T-helper 2 cell (primary cell): ENCODE measurements at places on chromosomes 6 and 20.

GRCh38 chr6:87182321-87182720, 27.0 kb downstream of the ZNF292 start:
- DNase-seq, result no peak

- DNase-seq, result no peak
Measured at GRCh38 chr6:106749609-106750008, 120.2 kb downstream of the QRSL1 start.

GRCh38 chr6:134819236-134819635, 130.7 kb downstream of the ALDH8A1 start:
- DNase-seq, result no peak

DNA sequence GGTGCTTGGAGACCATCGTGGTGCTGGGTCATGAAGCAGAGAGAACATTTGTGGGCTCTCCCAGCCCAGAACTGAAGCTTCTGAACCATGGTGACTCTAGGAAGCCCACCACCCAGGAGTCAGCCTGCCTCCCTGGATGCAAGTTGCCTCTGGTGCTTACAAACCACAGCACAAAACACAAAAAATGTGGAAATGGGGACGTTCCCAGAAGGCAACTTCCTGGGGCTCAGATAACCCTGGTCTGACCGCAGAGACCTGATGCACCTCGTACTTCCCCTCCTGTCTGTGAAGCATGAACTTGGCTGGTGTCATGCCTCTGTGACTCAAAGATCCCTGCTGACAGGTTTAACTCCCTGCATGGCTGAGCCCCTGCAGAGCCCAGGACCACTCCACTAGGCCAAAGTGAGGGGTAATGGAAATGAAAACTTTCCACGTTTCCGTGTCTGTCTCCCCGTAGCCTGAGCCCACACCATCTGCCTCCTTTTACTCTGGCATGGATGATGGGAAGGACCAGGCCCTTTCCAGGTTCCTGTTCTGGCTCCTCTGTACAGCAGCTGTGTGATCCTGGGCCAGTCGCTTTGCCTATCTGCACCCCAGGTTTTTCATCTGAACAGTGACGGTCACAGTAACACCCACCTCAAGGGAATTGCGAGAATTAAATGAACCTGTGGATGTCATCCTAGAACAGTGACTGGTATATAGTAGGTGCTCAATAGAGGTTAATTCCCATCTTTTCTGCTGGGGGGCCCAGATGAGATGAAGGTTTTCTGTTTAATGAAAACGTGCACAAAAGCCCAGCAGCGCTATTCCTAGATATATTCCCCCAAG, 57.7 kb downstream of the PPP1R16B start:
- no peak for DNase-seq

DNA sequence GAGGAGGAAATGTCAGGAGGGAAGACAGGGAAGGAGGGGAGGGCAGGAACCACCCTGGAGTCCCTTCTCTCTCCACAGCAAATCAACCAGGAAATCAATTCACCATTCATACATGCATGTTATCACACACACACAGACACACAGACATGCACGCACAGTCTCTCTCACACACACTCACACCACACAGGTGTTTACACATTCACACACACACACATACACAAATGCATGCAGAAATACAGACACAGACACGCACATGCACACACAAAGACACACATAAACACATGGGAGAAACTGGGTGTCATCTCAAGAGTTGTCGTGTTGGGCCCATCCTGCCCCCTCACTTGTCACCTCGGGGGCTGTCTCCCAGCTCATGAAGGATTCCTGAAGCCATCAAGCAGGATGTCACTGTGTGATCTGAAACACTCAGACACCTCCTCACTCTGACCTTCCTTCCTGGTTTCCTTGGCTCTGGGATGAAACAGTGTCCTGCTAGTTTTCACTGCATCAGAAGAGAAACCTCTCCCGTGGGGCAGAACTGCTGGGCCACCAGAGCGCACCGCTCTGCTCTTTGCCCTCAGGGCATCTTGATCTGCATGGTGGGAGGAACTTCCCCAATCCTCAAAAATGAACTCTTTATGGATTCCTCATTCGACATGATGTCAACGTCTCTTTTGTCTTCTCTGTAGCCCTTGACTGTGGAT, 9.2 kb downstream of the RAET1G start:
- DNase-seq, result no peak

GRCh38 chr6:157070403-157071107, 252.8 kb downstream of the TMEM242 start:
- no peak for DNase-seq

- DNase-seq, result no peak
Measured at GRCh38 chr6:43948527-43949485, 178.4 kb downstream of the MRPL14 start.

DNA sequence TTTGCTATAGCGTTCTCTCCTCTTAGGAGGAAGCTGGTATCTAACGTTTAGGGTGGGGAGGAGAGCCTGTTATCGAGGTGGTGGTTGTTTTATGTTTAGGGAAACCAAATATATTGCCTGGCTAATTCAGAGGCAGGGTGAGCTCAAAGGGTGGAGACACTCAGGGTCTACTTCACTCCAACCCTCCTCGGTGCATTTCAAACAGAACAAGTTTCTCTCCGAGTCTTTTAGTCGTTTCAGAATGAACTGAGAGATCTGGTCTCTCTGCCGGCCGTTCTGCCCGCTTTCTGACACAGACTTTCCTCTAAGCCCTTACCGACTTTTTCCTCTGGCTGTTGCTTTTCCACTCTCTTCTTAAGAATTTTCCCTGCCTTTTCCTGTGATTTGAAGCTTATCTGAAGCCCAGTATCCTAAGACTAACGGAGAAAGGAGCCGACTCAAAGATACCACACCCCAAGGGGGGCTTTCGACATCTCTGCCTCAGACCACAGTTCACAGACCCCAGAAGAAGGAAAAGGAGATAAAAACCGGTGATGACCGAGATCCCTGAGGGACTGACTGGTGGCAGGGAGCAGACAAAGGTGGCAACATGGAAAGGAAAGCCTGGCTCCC, 865 bp downstream of the STK38 start:
- DNase-seq, result no peak

DNA sequence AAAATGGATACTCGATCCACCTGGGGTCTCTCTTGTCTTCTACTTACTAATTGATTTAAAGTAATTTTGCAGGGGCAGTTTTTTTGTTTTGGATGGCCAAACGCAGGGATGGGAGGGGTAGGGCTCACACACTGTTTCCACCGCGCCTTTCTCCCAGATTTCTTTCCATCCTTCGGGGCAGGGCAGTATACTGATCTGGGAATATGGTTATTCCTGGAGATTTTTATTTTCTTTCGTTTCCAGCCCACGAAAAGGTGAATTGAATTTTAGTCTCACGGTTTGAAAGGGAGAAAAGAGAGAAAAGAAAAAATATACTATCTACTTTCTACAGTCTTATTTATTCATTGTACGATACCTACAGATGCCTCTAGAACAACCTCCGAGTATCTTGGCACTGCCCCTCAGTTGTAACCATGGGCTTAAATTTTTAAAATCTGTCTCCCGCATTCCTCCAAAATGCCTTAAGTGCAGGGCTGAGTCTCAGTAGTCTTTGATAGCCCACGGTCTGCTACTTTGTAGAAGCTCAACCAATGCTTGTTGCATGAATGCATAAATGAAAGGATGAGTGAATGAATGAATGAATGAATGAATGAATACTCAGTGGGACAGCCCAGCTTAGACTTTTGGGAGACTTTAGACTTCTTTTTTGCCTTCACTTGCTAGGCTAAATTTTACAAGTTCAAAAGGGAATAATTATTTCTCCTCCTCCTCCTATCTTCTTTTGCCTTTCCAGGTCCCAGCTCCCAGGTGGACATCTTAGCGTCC, 18.1 kb upstream of the TRIM27 start:
- no peak for DNase-seq

DNA sequence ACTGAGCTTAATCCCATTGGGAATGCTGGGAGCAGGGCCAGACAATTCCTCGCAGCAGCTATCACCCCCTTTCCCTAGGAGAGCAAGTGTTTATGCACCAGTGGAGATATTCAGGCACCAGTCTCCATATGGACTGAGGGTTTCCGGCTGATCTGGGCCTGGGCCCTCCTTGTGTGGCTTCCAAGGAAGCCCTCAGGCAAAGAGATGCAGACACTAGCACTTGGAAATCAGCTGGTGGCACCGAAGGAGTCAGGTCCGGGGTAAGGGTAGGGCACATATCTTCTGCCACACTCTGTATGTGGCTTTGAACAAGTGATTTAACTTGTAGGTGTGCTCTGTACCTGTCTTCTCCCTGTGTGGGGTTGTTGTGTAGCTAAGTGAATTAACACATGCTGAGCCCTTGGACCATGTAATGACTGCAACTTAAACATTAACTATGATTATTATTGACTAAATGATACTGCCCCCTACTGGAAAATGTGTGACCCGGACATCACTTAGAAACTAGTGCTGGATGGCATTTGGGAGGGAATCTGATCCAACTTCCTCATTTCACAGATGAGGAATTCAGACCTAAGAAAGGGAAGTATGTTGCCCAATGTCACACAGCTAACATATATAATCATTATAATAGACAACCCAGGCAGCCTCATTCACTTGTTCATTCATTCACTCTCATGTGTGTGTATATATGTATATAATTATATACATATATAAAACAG, 19.3 kb upstream of the WFDC2 start:
- no peak for DNase-seq

- no peak for DNase-seq
Measured at GRCh38 chr20:35771367-35771688, 487 bp upstream of the PHF20 start.

- no peak for DNase-seq
Measured at GRCh38 chr6:113287396-113287795, 569.7 kb upstream of the MARCKS start.

GRCh38 chr6:152529369-152529768, 107.8 kb downstream of the SYNE1 start:
- DNase-seq, result no peak

DNA sequence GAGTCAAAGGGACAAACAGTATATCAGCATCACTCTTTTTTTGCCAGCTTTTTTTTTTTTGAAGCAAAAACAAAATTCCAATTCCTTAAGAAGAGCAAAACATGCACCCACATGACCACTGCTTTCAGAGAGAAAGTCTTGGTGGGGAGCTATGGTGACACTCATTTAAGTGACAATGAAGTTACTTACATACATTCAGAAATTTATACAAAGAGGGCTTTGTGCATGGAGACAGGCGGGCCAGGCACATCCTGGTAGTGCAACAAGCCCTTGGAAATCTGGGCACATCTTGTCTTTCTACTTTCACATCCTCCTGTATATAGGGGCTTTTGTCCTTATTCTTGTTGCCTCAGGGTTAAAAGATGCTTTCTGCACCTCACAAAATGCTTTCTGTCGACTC, 55.9 kb downstream of the IL22RA2 start:
- no peak for DNase-seq

DNA sequence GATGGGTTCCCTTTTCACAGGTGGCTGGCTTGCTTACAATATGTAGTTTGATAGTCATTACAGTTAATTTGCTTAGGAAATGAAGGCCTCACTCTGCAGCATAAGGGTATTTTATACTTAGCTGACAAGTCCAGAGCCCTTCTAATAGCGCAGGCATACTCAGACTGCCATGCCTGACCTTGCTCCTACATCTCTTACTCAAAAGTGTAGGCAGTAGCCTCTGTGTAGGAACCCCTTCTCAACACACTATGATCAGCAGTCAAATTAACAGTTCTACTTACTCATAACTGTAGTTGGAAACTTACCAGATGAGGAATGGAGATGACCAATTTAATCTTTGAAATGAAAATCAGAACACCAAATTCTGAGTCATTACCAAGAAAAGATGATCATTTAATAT, 373.5 kb downstream of the TBC1D32 start:
- DNase-seq, result no peak

DNA sequence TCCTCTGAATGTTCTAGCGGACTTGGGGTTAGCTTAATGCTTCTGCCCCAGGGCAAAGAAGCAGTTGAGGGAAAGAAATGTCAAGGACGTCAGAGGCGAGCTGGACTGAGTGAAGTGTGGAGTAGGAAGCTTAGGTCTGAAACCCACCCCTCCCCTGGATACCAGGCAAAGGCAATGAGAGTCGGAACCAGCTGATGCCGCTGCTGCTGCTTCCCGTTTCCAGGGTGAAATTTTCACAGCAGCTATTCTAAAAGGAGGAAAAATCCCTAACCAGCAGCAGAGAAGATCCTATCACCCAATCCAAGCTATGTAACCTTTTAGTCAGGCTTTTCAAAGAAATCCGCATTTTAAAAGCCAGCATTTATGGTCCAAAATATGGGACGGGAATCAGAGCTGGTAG, 564.3 kb downstream of the LMBRD1 start:
- no peak for DNase-seq
